Stimulated activated naive CD8-positive, alpha-beta T cell treated with anti-CD3 and anti-CD28 coated beads, Interleukin-15, amount 100 ng/mL, for 72 hours (primary cell): ENCODE measurements at places on chromosomes 4 and X.
A peak's percentile ranks its signal among the peaks of the same experiment; 100 is the strongest.

DNA sequence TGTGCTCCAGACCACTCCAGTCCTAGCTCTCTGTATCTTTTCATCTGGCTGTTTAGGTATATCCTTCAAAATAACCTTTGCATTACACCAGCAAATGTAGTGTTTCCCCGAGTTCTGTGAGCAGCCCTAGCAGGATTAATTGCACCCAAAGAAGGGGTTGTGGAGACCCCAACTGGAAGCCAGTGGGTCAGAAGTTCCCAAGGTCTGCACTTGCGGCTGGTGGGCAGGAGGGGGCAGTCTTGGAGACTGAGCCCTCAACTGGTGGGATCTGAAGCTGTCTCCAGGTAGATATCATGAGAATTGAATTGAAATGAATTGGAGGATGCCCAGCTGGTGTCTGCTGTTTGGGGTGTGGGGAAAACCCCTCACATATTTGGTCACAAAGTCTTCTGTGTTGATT, 1485.3 kb upstream of the TENM3 start:
- DNase-seq: no peak

DNA sequence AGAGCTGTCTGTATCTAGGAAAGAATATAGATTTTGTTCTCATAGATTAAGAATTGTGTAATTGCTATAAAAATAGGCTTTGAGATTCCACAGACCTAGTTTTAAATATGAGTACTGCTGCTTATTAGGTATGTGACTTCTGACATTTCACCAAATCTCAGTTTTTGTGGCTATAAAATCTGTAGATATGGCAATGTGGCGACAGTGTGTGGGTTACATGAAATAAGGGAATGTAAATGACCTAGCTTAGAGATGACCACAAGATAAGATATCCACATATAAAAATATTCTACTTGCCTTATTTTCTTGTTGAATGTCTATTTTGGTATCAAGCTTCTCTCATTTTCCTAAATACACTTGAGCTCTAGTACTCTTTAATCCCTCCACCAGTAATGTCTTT, 193.8 kb downstream of the UNC5C start:
- no peak for DNase-seq

DNA sequence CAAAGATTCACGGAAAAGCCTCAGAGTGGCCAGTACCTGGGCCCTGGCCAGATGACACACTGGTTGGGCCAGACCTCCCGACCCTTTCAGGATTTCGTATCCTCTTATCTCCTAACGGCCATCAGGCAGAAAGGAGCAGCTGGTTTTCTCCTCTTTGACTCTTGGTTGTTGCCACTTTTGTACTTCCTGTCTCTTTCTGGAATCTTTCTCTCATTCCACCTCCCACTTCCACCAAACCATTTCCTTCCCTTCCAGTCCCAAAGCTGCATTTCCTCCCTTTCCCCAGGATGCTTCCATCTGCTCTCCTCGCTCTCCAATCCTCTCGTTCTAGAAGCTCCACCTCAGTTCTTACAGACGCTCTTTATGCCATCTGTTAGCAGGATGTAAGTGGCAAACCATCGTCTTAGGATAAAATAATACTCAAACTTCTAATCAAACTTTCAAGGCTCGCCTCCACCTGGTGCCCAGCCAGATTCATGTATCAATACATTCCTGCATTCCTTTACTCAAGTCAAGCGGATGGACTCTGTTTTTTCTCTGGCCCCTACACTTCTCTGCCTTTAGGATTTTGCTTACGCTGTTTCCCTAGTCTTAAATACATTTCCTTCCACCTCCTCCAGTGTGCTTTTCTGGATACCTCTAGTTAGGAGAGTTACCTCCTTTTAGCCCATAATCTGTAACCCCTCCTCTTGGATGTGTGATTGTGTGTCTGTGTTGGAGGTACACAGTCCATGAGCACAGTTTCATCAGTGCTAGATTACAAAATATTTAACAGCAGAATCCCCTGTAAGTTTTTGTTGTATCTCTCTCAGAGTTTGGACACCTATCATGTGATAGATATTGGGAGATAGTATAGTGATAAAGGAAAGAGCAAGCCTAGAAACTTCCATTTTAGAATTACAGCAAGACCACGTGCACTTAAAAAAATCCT, 70.4 kb downstream of the LDB2 start:
- no peak for DNase-seq

- DNase-seq: no peak
Observed at GRCh38 chr4:38609614-38610013, 54.4 kb upstream of the KLF3 start.

DNA sequence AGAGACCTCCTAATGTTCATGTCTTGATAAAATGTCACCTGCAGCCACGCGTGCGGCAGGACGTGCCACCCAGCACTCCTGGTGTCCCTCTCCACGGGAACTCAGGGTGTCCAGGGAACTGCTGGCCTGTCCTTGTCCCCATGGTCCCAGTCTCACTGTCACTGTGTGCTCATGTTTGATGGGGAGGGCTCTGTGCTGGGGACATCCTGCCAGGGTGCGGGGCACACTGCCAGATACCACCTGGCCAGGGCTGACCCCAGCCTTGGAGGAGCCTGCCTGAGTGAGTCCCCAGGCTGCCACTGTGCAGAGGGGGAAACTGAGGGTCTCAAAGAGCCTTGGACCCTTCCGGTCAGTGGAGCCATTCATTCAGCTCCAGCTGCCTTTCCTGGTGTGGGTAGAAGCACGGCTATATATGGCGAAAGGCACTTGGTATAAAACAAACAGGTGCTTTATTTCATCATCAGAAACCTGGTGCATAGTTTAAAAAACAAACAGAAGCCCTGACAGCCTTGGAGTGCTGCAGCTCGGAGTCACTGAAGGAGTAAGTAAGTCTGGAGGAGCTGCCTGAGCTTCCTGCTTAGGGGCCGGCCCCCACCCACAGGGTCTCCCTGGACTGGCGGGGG, 33.0 kb downstream of the NOP14 start:
- DNase-seq: no peak

- no peak for DNase-seq
Observed at GRCh38 chr4:127249066-127249766, 383.5 kb upstream of the INTU start.

DNA sequence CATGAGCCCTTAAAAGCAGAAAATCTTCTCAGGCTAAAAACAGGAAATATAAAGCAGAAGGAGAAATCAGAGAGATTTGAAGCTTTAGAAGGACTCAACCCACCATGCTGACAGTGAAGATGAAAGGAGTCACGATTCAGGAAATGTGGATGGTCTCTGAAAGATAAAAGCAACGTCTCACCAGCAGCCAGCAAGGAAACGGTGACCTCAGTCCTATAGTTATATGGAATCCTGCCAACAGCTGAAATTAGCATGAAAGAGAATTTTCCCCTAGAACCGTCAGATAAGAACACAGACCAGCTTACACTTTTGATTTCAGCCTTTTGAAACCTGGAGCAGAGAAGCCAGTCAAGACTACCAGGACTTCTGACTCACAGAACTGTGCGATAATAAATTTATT, 715.7 kb upstream of the HTR2C start:
- DNase-seq: no peak

- DNase-seq: no peak
Observed at GRCh38 chr4:73612032-73612431, 8.2 kb downstream of the RASSF6 start.

GRCh38 chr4:48333587-48333986, 7.7 kb upstream of the SLAIN2 start:
- DNase-seq: no peak

- no peak for DNase-seq
Observed at GRCh38 chr4:127533028-127533700, 99.6 kb upstream of the INTU start.

- DNase-seq: no peak
Observed at GRCh38 chr4:168737806-168738172, 240.9 kb downstream of the PALLD start.

- no peak for DNase-seq
Observed at GRCh38 chr4:62510228-62510627, 1310.1 kb downstream of the ADGRL3 start.

GRCh38 chr4:102878901-102879300, 10.1 kb downstream of the CISD2 start:
- DNase-seq: no peak

DNA sequence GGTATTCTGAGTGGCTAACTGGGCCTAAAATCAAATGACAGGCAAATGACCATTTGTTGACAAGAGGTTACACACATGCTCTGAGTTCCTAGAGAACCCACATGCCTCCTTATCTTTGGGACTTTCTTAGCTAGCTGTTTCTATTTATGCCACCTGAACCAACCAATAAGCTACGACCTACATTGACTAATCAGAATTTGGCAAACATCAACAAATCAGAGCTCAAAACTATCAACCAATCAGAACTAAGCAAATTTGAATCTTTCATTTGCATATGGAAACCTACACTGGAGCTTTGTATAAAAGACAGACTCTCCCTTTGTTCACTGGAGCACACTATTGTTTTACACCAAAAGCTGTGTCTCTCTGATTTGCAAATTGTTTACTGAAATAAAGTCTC, 192.0 kb downstream of the CXXC4 start:
- DNase-seq: no peak

DNA sequence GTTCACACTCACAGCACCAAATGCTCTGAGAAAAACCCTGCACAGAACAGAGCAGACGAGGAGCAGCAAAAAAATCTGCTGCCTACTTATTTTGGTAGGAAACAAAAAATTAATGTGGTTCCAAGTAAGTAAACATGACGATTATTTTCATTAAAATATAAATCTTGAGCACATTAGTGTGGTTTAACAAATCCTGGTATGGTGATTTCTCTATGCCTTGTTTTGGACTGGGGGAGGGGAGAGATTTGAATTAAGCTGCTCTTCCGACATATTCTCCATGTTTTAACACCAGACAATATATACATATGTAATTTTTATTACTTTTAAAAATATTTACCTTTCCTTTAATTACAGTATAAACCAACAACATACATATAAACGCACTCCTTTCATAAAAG, 1.8 kb downstream of the CAMK2D start:
- DNase-seq: no peak

DNA sequence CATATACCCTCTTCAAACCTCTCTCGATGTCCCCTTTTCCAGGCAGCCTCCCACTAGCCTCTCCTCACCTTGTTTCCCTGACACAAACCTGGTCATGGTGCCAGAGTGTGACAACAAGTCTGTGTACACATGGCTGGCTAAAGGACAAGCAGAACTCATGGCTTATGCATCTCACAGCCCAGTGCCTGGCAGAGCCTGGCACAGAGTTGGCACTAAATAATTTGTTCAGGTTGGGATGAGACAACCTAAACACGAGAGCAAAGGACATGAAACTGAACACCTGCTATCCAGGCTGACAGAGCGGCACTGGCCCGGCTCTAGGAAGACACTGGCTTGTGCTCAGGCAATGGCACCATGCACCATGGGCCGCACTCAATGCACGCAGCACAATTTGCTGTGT, 48.2 kb upstream of the FGFBP2 start:
- no peak for DNase-seq

GRCh38 chrX:118976599-118977340, 2.4 kb downstream of the LONRF3 start:
- DNase-seq: peak; percentile 20

DNA sequence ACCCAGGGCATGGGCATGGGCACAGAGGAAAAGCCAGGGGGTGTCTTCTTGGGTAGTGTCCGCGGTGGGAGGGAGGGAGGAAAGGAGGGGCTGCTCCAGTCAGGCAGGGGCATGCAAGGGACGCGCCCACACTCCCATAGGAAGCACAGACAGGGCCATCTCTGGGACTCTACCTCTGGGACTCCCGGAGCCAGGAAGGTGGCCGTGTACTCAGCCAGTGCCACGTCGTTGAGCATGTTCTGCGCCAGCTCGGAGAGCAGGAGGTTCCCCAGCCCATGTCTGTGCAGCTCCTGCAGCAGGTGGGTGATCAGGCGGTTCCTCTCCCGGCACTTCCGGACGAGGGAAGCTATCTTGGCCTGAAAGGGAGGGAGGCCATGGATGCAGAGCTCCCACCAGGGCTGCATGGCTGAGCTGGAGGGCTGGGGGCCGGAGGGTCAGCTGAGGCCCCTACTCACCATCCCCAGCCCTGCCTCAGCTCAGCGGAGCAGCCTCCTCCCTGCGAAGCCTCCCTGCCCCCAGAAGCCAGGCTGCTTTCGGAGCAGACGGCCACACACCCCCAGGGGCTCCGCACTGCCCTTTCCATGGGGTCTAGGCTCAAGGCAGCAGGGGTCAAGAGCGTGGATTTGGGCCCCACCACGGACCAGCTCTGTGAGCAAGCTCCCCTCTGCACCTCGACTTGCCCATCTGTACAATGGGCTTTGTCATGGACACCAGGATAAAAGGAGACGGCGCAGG, 44.6 kb downstream of the C4orf50 start:
- no peak for DNase-seq

DNA sequence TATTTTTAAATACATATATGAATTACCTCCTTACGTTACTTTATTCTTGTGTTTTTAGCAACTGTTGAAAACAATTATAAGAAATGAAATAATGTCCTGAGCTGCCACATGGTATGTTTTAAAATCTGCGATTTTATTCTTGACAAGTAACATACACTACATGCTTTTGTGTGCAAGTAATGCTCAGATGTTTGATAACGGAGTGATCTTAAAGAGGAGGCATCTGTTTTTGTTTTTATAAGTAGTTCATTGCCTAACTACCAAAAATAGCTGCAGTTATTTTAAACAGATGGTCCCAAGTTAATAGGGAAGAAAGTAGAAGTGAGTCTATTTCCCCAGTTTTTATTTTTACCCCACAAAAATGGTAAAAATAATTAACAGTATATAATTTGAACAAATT, 55.2 kb downstream of the GAB1 start:
- DNase-seq: no peak

- DNase-seq: no peak
Observed at GRCh38 chrX:134963041-134963440, 27.8 kb upstream of the SMIM10 start.

- DNase-seq: no peak
Observed at GRCh38 chr4:112003231-112003907, 141.9 kb upstream of the FAM241A start.

- peak; percentile 52 for DNase-seq
Observed at GRCh38 chr4:108166038-108166437, 2.7 kb downstream of the LEF1 start.

DNA sequence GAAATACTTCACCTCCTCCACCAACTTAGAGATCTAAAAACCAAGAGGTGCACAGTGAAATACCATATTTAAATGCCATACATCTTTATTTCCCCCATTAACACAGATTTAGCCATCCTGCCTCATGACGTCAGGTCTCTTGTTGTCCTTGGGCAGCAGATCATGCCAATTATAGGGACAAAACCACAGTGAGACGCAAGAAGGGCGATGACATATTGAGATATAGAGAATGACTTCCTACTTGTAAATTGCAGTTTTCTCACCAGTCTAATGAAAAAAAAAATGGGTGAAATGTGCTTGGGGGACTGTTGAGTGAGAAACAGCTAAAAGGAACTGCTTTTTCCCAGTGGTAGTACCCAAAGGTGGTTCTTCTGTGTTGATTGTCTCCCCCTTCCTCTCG, 24.3 kb downstream of the RS1 start:
- DNase-seq: no peak

- no peak for DNase-seq
Observed at GRCh38 chr4:70783096-70783495, 56.6 kb downstream of the GRSF1 start.

DNA sequence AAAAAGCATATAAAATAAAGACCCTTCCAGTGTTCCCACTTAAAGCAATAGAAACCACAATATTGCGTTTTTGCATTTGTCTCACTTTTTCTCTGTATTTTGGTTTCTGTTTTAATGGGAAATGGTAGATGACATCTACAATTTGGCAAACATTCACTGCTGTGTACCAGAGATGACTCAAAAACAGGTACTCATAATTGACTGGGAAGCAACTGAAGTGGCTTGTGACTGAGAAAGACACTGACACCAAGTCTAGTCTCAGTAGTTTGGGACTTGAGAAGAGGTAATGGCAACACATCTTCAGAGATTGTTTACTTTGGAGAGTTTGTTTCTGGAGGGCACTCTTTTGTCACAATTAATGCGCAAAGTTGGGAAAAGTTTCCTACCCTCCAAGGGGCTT, 42.0 kb downstream of the AREG start:
- no peak for DNase-seq
